AG10803 (cell line): ENCODE measurements at places on chromosomes 11 and 22.

GRCh38 chr11:10302359-10302743, 2.5 kb upstream of the ADM start:
- no peak for DNase-seq

GRCh38 chr22:37525746-37526350, 6.6 kb upstream of the CARD10 start:
- no peak for DNase-seq

DNA sequence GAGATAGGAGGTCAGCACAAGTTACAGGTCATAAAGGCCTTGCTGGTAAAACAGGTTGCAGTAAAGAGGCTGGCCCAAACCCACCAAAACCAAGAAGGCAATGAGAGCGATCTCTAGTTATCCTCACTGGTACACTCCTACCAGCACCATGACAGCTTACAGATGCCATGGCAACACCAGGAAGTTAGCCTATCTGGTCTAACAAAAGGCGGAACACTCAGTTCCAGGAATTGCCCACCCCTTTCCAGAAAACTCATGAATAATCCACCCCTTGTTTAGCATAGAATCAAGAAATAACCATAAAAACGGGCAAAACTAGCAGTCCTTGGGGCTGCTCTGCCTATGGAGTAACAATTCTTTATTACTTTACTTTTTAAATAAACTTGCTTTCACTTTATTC, 43.5 kb upstream of the B3GAT1 start:
- no peak for DNase-seq

- no peak for DNase-seq
Observed at GRCh38 chr11:72083414-72083813, 2.8 kb downstream of the LRRC51 start.

GRCh38 chr11:92964471-92964870, 5.0 kb upstream of the MTNR1B start:
- no peak for DNase-seq

DNA sequence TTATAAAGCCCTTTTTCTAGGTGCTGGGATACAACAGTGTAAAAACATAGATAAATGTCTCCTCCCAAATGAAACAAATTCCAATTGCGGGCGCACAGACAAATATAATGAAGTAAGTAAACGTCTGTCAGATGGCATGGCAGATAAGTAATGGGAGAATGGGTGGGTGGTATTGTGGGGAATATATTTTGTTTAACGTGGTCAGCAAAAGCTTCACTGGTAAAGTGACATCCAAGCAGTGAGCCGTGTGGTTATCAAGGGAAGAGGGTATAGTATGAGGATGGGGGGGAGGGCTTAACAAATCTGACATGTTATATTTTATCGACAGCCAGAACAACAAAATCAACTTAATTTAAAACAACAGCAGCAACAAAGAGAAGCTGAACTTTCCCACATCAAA, 1.2 kb downstream of the SVIP start:
- DNase-seq = no peak

DNA sequence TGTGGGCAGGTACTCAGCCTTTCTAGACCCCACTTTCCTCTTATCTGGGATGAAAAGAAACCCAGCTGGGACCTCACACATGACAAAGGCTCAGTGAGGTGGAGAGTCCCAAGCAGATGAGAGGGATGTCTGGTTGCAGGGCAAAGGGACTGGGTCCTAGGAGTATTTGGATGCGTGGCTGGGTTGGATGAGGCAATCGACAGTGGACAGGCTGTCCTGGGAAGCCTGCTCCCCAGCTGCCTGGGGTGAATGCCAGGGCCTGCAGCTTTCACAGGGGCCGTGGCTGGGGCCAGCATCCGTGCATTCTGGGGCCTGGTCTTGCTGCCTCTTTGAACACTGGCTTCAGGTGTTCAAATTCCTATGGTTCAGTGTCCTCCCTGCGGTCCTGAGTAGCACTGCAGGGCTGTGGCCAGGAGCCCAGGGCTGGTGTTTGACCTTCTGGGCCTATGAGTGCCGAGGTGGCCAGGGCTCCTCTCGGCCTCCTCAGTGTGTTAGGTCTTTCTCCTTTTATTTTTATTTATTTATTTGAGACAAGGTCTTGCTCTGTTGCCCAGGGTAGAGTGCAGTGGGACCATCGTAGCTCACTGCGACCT, 65.3 kb downstream of the MCM5 start:
- DNase-seq = peak; percentile 28

DNA sequence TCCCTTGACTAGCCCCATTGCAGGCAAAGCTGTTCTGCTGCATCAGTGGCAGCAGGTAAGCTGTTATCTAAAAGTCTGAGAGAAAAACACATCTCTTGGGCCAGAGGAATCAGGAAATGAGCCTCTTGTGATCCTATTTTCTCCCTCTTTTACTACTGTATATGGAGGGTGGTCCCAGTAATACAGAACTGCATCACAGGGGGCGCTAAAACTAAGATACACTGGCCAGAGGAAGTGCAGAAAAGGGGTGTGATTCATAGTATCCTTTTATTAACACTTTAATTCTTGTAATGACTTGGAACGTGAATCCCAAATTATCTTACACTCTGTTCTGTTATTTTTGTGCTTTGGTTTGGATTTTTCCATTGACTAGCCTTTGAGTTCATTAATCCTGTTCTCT, 8.8 kb upstream of the MED17 start:
- DNase-seq = no peak

DNA sequence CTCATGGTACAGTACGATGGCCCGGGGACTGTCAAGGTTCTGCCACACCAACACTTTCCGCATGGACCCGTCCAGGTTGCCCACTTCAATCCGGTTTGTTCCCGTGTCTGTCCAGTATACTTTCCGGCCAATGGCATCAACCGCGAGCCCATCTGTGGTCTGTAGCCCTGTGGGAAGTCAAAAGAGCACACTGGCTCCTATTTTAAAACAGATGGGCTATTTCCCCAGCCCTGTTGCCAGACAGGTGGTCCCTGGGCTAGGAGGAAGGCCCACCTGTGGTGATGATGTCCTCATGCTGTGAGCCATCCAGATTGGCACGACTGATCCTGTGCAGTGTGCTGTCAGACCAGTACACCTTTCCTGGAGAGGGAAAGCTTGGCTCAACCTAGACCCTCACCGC, 30.4 kb upstream of the CKAP5 start:
- no peak for DNase-seq

GRCh38 chr11:69002570-69003231, 10.3 kb downstream of the MRGPRF start:
- DNase-seq = no peak

DNA sequence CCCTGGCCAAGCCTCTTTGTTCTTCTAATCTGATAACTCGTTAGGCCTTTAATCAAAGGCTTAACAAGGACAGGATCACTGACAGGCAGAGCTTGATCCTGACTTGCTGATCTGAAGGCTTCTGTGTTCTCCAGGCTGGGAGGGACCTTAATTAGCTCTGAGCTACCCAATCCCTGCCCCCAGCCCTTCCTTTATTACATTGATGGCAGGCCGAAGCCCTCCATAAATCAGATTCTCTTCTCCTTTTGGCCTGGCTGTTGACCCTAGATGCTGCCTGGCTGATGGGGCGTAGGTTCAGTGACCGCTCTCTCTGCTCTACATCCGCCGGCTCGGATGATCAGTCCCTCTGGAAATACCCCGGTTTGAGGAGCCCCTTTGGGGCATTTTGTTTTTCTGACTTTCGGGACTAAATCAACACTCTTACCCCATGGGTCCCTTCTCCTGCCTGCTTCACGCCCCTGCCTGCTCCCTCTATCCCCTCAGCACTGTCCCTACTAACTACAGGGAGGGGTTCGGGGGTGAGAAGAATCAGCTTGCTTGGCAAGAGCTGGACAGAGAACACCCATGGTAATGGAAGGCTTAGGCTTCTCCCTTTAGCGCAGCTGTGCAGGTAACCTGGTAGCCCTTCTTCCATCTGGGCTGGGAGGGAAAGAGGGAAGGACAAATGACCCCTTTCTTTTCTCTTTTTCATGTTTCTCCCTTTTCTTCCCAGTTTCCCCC, 10.0 kb upstream of the RRM1 start:
- DNase-seq = no peak

- peak; percentile 78 for DNase-seq
Observed at GRCh38 chr11:9489080-9489765, 28.4 kb downstream of the ZNF143 start.
